ENCODE measurements at places on chromosomes 1 and 21.

- DNase-seq, result no peak
These were observed 70.9 kb upstream of the HMCN1 start for GRCh38 chr1:185663332-185663731.

DNA sequence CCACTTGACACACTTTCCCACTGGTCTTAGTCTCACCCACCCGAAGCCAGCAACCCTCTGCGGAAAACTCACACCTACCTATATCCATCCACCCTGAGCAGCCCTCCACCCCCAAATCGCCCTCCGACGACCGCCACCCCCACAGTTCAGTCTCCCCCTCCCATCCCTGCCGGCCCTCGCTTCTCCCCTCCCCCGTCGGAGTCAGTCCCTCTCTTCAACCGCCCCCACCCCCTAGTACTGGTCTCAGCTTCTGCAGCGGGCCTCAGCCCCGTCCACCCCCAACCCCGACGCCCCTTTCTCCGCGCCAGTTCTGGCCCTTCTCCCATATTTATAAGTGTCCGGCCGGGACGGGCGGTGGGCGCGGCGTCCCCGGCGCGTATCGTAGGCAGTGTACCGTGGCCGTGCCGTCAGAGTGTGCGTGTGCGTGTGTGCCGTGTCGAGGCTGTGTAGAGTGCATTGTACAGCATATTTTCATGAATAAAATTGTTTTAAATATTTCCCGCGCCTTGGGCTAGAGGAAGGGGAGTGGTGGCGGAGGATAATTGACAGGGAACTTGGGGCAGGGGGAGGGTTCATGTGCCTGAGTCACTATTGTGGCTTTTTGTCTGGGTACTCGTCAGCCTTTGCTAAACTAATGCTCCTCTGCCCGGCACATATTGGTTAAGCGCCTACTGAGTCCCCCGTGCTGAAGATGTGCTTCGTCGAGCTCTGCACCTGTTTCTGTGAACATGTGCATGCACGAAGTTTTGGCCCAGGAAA lies 22.0 kb downstream of the FOXO6 start:
- DNase-seq, result no peak

- no peak for DNase-seq
These were observed 190.4 kb upstream of the KCTD3 start for GRCh38 chr1:215376544-215377264.

DNA sequence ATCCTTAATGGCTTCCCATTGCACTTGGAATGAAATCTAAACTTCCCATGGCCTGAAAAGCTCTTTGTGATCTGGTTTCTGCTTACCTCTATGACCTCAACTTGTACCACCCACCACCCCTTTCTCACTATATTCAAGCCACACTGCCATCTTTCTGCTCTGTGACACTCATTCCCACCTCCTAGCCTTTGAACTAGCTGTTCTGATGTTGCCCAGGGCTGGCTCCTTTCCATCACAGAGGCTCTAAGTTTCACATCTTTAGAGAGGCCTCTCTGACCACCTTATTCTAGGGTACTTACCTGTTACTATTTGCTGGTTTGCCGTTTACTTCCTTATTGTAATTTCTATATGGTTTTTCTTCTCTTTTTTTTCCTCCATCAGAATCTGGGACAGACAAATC lies 4.2 kb downstream of the MPZL1 start:
- DNase-seq, result no peak

DNA sequence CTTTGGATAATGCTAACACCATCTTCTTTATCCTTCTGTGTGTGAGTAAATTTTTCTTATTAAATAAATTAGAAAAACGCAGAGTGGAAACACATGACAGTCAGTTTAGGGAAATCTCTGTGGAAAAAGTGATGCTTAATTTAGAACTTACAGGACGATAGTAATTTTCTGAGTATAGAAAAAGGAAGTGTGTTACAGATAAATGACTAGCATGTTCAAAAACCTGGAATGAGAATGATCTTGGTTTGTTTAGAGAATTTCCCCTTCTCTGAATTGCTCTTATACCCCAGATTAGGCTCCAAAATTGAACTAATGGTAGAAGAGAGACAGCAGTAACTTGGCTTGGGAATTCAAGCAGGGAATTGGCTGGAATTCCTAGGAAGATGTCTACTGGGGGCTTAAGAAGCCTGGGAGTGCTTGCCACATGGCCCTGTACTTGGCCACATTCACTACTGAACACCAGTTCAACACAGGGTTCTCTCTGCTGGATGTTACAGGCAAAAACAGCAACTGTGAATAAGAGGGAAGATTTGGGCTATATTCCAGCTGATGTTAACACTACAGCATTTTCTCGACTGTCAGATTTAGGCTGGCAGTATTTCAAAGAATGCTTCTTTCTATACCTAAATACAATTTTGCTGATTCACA lies 1004.2 kb downstream of the TTLL7 start:
- DNase-seq, result no peak
